Bone marrow (tissue), 2 donors: ENCODE measurements at places on chromosomes 6 and 20.

DNA sequence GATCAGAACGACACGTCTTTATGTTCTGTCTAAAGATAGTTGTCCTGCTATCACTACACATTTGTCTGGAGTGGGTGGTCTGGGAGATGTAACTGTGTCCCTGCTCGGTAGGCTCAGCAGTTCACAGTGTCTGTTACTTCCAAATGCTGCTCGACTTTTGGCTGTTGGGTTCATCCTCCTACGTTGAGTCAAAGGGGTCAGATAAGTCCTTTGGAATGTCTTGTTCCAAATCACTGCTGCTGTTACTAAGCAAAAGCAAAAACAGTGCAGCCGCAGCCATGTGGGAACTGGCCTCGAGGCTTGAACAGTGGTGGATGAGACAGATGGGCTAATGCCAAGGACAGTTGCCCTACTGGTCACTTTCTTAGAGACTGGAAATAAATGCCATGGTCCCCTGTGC is 272.2 kb upstream of the MAP3K7 start:
- DNase-seq: no peak

- no peak for DNase-seq
Measured at GRCh38 chr20:13424174-13424833, 203.2 kb downstream of the ISM1 start.

DNA sequence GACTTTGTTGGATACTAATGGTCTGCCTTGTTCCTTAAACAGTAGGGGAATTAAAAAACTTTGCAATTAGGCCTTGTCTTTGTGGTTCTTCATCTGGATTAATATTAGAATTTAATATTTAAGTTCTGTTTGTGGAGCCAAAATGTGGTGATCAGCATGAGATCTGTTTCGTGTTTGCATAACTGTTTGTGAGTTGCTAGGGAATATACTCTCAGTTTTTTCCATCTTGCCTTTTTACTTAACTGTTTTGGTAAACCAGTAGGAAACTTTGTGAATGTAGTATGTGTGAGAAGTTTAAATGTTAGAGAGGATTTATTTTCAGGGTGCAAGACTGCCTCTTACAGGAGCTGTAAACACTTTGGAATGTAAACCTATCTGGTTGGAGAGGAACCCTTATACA is 35.6 kb downstream of the LRRC1 start:
- no peak for DNase-seq

DNA sequence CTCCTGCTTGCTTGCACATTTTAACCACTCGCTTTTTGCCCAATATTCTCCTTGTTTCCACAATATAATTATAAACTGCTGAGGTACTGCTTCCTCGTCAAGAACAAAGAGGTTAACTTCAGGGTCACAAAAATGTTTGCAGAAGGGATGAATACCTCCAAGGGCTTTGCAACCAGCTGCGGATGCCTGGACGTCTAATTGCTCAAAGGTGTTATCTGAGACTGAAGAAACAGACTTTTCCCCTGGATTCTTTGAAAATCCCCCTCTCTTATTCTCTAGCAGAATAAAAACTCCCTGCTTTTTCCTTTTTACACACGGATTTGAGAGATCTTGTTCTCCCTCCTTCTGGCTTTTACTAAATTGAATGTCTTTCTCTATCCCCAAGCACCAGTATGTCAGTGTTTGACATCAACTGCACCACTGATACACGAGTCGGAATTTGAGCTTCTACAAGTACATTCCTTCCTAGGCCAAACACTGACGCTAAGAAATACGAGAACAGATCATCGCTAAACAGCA is 336 bp upstream of the SMPDL3A start:
- no peak for DNase-seq

GRCh38 chr6:67358241-67358640 is 1276.8 kb upstream of the ADGRB3 start:
- no peak for DNase-seq

GRCh38 chr6:149118737-149119653 is 198.5 kb upstream of the TAB2 start:
- DNase-seq: peak; percentile 81

DNA sequence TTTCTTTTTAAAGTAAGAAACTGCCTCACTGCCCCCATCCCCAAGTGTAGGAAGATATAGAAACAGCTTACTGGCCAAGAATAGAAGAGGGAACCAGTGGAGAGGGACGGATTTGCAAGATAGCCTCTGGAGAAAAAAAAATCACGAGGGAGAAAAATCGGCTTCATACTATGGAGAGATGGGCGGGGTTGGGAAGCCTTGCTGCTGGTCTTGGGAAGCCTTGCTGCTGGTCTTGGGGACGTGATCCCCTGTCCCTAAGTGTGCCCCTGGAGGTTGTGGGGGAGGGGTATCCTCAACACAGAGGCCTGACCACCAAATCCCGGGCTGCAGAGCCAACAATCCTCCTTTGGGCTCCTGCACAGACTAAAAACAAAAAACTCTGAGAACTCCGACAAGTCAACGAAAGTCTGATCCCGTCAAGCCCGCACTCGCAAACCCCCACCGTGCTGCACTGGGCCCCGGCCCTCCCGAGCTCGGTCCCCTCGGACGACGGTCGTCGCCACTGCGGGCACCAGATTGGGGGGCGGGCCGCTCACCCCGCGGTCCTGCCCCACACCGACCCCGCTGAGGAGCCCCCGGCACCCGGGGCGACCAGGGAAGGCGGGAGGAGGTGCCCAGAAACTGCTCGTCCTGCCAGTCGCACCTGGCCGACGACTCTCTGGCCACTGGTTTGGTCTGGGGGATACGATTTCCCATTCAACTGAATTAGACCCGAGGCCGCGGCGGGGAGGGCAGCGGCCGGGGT is 750 bp downstream of the MAP7 start:
- no peak for DNase-seq

- no peak for DNase-seq
Measured at GRCh38 chr20:37326666-37327065, 19.3 kb upstream of the SRC start.

- no peak for DNase-seq
Measured at GRCh38 chr20:9520086-9520485, 5.7 kb downstream of the LAMP5 start.

GRCh38 chr6:21777846-21778245 is 184.3 kb downstream of the SOX4 start:
- no peak for DNase-seq

GRCh38 chr6:107491138-107491609 is 1.3 kb downstream of the SOBP start:
- DNase-seq: no peak

GRCh38 chr6:31465718-31466117 is 32.2 kb upstream of the MICB start:
- no peak for DNase-seq

DNA sequence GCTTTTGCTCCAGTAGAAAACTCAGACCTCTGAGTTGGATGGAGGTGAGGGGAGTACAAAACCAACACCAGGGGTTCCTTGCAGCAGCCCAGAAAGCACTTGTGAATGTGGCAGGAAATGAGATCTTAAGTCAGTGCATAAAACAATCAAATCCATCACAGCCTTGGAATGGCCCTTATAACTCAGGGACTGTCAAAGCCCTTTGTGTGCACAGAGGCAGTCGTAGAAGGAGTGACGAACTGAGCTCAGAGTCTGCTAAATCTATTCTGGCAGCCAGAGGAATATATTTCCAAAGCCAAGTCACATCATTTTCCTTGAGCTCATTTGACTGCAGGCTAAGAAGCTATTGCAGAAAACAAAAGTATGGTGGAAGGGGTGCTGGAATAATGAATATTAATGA is 676.6 kb downstream of the DHX35 start:
- DNase-seq: no peak

GRCh38 chr6:113464960-113465359 is 392.2 kb upstream of the MARCKS start:
- DNase-seq: no peak

DNA sequence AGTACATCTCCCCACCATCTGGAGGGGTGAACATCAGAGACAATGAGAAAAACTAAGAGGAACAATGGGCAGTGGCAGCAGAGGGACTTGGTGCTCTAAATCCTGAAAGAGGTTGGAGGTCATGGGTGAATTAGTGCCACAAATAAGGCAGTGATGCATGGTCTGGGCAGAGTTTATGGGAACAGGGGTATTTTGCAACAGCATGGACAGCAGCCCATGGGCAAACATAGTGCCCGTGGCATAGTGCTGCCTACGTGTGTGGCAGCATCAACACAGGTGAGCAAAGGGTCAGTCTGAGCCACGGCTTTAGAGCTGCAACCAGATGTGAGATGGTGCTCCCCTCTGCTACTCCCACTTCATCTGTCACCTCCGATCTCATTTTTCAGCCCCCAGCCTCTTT is 459.1 kb upstream of the CITED2 start:
- DNase-seq: no peak
